ENCODE measurements at places on chromosomes 4 and X. TPM values are rescaled to one million over a fixed set of nuclear protein-coding genes. Genes with fewer than 3 reads are reported as not detected.

GABRG1 gene
- not detected for total RNA-seq

CCDC120 gene
- total RNA-seq, result 8.2 TPM

RFC1 gene
- total RNA-seq, result 32.7 TPM

PNMA6A gene
- 1.9 TPM for total RNA-seq

TIMP1 gene
- total RNA-seq, result 678 TPM

SLITRK2 gene
- not detected for total RNA-seq
